ENCODE measurements at places on chromosomes 5 and 9.

GRCh38 chr5:5421149-5421960 is 1.1 kb upstream of the ICE1 start:
- DNase-seq = no peak

GRCh38 chr5:131239686-131240085 is 24.2 kb upstream of the CDC42SE2 start:
- no peak for DNase-seq

DNA sequence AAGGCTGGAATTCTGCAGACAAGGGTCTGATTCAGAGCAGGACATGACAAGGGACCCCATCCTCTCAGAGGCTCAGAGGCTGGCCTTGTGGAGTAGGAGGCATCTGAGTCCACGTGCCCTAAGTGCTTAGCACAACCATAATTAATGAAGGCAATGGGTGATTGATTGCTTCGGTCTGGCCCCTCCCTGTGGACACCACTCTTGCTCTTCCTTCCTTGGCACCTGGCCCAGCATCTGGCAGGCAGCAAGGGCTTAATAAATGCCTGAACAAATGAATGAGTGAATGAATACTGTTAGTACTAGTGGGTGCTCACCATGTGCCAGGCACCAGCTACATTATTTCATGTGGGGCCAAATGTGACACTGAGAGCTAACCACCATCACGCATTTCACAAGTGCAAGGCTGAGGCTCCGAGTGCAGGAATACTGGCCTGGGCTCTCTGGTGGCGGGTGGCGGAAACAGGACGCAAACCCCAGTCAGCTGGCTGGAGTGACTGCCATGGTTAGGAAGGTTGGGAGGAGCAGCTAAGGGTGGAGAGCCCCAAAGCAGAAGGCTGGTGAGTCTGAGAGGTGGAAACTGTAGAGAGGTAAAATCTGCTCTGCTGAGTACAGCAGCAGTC is 53.6 kb downstream of the ASS1 start:
- DNase-seq = no peak

DNA sequence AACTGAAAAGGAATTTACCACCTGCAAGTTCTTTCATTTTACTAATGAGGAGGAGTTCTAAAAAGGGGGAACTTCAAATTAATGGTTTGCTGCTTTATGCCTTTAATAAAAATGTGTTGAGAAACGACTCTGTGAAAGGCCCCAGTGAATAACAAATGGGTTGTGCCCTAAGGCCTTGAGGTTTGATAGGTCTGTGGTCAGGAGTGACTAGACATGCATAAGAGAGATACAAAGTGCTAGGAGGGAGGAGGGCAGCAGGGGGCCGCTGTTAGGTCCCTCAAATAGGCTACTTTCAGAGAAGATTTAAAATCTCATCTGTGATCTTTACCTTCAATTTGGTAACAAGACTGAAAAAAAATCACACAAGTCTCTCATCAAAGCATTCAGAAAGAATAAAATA is 58.3 kb downstream of the FAM81B start:
- DNase-seq = no peak

- DNase-seq = no peak
Measured at GRCh38 chr5:80701597-80701996, 46.8 kb upstream of the DHFR start.

GRCh38 chr9:122904466-122904822 is 715 bp downstream of the RC3H2 start:
- DNase-seq = no peak

GRCh38 chr5:97181856-97182545 is 1.0 kb downstream of the RIOK2 start:
- DNase-seq = no peak

GRCh38 chr5:42157215-42157614 is 232.1 kb downstream of the FBXO4 start:
- DNase-seq = no peak

DNA sequence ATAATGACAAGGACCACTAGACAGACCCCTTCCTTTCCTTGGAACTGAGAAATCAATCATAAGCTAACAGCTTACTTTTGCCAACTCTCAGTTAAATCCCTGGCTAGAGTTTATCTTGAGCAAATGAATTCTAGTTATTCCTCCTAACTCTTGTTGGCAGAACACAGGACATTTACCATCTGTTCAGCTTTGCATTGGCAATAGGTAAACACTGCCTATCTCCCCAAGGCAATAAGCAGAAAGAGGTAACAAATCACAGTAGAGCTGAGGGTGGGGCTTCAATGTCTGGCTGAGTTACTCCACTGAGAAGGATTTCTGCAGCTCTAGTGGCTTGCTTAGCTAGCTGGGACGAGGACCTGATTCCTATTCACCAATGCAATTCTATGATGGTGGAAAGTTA is 503.3 kb upstream of the GRIA1 start:
- no peak for DNase-seq

DNA sequence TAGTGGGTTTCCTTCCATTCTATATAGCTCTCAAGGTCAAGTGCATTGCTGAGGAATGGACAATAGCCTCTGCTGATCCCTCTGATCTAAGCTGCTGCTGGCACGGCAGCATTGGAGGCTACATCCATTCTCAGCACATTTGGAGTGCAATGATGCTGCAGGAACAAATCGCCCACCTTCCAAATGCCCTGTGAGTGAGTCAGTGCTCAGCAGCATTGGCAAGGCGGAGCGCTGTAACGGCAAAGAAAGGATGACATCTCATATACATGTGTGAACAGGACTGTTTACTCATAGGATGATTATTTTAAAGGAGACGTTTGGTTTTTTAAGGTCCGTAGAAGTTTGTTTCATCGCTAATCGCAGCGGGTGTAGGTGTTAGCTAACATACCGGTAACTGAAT is 408.7 kb downstream of the ARHGEF28 start:
- no peak for DNase-seq

GRCh38 chr5:64594601-64595000 is 88.8 kb downstream of the RGS7BP start:
- DNase-seq = no peak

- no peak for DNase-seq
Measured at GRCh38 chr5:180806351-180807011, 3.9 kb upstream of the MGAT1 start.

DNA sequence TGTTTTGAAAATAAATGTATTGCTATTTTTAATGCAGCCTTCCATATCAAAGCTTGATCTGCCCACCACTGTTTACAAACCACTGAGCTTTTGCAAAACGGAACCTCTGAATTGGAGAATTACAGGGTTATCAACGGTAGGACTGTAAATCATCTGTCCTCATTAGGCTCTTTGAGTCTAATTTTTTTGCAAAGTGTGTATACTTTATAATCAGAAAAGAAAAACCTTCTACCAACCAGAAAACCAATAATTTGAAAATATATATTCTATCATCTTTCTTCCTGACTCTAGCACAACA is 6.8 kb upstream of the SLC2A8 start:
- DNase-seq = no peak

GRCh38 chr9:136631038-136632000 is 31.4 kb upstream of the EGFL7 start:
- DNase-seq = no peak

DNA sequence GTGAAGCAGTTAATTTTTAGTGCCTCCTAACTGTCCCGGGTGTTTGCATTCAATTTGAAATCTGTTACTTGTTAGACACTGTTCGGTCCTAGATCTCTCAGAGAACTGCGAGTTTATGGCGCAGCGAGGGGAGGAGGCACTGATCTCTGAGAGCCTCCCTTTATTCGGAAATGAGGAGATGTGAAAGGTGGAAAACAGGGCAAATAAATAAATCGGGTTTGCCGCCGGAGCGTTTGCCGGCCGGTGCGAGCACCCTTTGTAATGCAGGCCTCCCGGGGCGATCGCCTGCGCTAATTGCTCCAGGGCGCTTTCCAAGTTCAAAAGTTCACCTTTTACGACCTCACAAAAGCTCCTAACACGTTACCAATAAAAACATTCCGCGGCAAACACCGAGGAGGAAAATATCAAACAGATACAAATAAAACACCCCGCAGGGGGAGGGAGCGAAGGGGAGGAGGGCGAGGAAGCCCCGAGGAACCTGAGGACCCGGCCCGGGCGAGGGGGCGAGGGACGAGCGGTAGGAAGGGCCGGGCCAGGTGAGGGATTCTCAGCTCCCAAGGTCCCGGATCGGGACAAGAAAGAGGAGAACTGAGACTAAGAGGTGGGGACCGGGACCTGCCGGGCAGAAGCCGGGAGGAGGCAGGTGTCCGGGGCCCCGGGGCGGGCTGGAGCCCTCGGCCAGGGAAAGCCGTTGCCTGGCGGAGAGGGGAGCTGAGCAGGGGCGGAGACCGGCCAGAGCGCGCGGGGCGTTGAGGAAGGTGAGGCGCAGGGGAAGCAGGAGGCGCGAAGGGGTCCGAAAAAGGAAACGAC is 1.4 kb downstream of the NR6A1 start:
- no peak for DNase-seq

- DNase-seq = no peak
Measured at GRCh38 chr5:2725980-2726765, 25.3 kb downstream of the IRX2 start.

- peak; percentile 58 for DNase-seq
Measured at GRCh38 chr9:87711857-87712800, 13.8 kb upstream of the CTSL start.

DNA sequence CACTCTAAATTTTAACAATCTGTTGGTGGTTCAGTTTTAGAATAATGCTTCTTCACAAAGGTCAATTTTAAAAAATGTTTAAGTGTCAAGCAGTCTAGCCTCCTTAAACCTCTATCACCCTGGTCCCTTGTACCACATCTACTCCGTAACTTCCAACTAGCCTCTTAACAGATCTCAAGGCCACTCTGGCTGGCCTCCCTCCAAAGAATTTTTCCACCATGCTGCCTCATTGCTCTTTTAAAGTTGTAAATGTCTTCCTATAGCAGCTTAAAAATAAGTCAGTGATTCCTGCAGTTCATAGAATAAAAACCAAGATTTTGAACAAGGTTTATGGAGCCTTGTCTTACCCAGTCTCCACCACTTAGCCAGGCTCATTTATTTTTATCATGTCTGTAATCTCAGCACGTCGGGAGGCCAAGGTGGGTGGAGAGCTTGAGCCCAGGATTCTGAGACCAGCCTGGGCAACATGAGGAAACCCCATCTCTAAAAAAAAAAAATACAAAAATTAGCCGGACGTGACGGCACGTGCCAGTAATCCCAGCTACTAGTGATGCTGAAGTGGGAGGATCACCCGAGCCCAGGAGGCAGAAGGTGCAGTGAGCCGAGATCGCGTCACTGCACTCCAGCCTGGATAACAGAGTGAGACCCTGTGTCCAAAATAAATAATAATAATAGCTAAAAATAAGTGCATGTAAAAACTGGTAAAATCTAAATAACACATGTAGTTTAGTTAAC is 924.9 kb upstream of the DMAC1 start:
- DNase-seq = no peak

DNA sequence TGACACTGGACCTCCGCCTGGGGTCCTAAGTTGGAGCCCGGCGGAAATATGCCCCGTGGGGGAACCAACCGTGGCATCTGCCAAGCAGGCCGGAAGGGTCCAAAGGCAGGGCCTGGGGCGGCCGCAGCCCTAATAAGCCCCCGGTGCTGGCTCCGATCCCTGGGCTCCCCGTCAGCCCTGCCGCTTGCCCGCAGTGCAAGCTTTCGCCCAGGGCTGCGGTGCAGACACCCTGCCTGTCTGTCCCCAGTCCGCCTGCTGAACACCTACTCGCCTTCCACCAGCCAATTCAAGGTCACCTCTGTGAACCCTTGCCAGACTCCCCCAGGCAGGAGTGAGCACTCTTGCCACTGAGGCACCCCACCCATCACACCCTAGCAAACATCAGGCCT is 502 bp upstream of the PTGR1 start:
- DNase-seq = no peak

- DNase-seq = no peak
Measured at GRCh38 chr9:86349271-86349670, 4.9 kb downstream of the TUT7 start.

DNA sequence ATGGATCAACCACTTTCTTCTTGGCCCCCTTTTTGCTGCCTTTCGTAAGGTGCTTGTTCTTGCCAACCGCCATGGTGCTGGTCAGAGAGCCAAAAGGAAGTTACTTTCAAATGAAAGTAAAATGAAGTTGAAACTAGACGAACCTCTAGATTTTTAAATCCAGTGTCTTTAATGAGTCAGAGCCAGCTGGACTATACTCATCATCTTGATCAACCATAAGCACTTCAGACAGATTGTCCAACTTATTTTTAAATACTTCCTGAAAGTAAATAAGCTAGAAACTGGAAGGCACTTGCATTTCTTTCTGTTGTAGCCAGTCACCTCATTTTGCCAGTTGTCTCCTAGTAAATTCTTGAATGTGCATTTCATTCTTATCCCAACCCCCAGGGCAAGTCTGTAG is 48.9 kb downstream of the JMY start:
- no peak for DNase-seq

DNA sequence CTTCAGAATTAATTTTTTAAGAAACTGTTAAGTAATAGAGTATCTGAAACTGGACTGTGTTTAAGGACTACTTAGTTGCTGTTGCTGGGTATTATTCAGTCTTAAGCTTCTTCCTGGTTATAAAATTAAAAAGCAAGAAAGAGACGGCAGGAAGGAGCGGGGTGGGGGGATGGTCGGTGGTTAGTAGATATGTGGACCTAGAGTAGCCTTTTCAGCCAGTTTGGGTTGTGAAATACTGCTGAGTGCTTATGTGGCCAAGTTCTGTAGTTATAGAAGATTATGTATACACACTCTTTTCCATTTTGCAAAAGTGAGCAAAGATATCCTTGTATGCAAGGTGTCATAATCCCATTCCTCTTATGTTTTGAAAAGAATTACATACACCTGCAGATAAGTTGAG is 28.5 kb downstream of the TRIO start:
- no peak for DNase-seq

GRCh38 chr5:150065346-150065745 is 21.0 kb downstream of the CSF1R start:
- DNase-seq = no peak

GRCh38 chr9:110579862-110580219 is 300 bp upstream of the SVEP1 start:
- no peak for DNase-seq

GRCh38 chr5:138109463-138110265 is 25.8 kb downstream of the WNT8A start:
- no peak for DNase-seq

GRCh38 chr9:70015099-70015498 is 28.5 kb upstream of the MAMDC2 start:
- DNase-seq = no peak

GRCh38 chr5:126368239-126368812 is 54.9 kb upstream of the GRAMD2B start:
- no peak for DNase-seq

GRCh38 chr5:137265457-137265856 is 233.7 kb downstream of the SPOCK1 start:
- DNase-seq = no peak

GRCh38 chr5:74953937-74954720 is 87.9 kb upstream of the FAM169A start:
- no peak for DNase-seq

- no peak for DNase-seq
Measured at GRCh38 chr9:14307989-14308852, 5.7 kb downstream of the NFIB start.

All from AG04449 (cell line).